ENCODE measurements at places on chromosomes 12 and 14.
A peak's percentile ranks its signal among the peaks of the same experiment; 100 is the strongest.

GRCh38 chr12:109885616-109886015 is 5.3 kb upstream of the GLTP start:
- DNase-seq = no peak

DNA sequence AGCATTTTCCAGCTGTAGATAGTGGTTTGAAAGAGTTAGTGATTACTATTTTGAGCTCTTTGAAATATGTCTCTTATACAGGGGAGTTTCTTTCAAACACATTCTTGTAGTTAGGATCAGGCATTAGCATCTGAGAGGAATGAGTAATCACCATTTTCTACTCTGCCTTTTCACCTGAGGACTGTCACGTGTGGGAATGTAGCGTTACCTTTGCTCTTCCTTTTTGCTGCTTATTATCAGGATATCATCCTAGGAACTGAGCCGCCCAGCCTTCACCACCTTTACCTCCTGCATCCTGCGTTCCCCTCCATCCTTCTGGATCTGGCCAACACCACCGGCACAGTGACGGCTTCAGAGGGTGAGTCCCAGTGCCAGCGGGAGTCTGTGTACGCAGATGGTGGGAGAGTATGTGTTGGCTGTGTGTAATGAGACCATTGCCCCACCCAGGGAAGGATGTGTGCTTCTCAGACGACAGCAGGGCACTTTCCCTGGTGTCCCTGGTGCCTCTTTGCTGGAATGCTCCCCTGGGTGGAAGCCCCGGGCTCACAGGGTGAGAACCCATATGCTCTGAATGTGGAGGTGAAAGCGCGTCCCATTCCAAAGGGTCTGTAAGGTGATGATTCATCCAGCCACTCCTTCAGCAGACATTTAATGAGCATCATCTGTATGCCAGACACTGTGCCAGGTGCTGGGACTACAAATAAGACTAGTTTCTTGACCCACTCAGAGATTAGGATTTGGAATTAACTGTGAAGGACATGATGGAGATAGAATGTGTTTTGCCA is 27.5 kb downstream of the GSG1 start:
- DNase-seq = no peak

DNA sequence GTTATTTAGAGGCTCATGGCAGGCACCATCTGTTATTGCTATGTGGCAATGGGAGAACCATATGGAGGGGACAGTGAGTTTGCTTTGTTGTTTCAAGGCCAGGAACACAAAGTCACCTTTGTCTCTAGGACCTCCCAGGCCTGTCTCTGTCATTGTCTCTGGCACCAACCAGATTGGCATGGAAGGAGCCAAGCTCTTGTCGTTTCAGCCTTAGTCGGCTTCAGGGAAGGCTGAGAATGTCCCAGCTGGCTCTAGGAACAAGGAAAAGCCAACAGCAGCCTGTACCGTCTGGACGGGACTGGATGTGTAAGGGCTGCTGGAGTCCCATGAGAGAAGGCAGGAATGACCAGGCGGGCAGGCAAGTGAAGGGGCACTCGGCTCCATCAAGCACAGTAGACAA is 29.2 kb downstream of the RPH3A start:
- no peak for DNase-seq

DNA sequence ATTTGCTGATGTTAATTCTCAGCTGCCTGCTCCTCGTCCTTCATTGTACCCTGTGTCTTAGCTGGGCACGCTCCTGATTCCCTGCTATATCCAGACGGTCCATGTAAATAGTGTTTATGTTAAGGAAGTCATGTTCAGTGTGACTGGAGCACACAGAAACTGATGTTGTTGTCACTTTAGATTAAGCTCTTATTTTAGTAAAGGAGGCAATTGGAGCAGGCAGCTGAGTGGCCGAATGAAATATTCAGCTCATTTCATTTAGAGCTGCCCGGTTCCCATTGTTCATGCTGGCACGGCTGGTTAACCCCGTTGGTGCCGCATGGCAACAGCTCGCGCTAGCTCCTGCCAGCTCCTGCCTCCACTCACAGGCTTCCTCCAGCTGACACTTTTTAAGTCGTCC is 446.8 kb upstream of the SOX5 start:
- no peak for DNase-seq

DNA sequence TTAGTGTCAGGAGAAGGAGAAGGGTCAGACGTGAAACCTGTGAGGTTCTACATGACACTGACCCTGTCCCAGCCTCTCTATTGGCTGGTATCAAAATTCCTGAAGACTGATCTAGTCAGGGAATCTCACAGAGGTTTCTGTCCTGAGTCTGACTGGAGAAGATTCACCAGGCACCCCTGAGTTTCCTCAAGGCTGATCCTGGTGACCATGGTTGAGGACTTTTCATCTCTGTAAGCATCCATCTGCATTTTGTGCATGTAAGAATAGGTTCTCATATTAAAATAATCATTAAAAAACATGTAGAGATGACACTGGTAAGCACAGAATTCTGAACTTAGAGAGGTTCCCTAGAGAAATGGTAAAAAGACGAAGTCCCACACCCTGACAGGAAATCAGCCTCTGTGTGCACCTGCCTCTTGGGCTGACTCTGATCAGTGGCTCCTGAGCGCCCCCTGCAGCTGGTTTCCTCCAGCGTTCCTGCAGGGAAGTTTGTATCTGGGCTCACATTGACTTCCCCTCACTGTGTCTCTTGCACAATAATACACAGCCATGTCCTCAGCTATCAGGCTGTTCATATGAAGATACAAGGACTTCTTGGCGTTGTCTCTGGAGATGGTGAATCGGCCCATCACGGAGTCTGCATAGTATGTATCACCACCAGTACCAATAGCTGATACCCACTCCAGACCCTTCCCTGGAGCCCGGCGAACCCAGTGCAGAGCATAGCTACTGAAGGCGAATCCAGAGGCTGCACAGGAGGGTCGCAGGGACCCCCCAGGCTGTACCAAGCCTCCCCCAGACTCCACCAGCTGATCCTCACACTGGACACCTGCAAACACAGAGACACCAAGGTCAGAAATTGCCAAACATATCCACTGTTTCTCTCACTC is 991.9 kb downstream of the TMEM121 start:
- DNase-seq = peak; percentile 76

GRCh38 chr14:54698501-54698900 is 131.6 kb downstream of the SAMD4A start:
- no peak for DNase-seq

- DNase-seq = no peak
These were observed 352.9 kb upstream of the RGS6 start for GRCh38 chr14:71579331-71579730.

DNA sequence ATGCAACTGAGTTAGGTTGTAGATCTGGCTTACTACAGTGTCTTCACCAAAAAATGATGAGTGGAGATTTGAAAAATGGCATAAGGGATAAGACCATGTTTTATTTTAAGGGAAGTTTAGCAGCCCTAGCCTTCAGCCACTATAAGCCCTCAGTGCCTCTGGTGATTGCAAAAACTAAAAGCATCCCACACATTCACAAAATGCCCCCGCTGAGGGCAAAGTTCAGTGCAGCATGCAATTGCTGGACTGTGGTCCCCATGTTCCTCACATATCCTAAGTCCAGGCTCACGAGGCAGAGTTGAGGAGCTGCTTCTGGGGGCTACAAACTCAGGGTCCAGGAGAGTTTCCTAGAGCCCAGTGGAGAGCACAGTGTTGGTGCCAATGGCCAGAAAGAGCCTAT is 29.6 kb upstream of the NCOR2 start:
- DNase-seq = no peak

DNA sequence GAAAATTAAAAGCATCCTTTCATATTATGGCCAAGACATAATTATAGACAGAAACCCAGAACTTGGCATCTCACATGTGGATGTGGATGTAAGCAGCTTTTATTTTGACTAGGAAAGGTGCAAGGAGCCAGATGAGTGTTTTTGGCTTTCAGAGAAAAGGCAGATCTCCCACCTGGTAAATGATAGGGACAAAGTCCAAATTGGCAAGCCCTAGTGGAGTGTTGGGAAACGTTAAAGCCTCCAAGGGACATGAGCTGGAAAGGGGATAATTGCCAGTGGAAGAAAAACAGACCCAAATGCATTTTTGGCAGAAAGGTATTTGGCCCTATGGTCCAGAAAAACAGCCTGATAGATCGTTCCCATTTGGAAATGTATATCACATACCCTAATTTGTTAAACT is 60.1 kb downstream of the KLHL28 start:
- no peak for DNase-seq

DNA sequence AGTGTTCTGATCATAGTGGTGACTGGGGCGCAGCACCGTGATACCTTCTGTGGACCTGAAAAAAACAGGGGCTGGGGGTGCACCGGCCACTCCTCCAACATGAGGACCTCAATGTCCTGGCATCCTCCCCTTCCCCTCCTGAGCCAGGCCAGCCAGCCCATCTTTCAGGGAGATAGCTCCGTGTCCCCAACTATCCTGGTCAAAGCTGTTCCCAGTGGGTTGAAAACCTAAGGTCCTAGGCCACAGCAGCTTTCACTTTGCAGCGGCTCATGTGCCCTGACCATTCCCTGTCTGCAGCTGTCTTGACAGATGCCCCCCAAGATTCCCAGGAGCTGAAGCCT is 75.7 kb downstream of the BCL11B start:
- DNase-seq = no peak

DNA sequence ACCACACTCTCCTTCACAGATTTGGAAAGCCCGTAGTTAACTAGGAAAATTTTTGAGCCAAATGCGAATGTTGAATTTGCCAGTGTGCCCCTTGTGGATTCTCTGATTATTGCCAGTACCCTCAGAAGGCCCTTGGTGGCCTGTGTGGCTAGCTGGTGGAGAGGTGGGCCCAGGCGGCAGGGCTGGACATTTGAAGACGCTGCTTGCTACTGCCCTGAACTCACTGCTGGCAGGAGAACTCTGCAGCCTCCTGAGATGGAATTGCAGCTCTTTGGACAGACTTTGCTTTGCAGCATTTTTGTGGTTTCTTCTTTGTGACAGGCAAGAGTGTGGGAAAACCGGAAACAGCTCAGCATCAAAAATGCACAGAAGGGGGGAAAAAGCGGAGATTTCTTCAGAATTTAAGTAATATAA is 97.6 kb downstream of the TGFB3 start:
- no peak for DNase-seq

- DNase-seq = no peak
These were observed 10.9 kb downstream of the AACS start for GRCh38 chr12:125076103-125076502.

GRCh38 chr14:94022532-94023411 is 3.4 kb upstream of the OTUB2 start:
- no peak for DNase-seq

DNA sequence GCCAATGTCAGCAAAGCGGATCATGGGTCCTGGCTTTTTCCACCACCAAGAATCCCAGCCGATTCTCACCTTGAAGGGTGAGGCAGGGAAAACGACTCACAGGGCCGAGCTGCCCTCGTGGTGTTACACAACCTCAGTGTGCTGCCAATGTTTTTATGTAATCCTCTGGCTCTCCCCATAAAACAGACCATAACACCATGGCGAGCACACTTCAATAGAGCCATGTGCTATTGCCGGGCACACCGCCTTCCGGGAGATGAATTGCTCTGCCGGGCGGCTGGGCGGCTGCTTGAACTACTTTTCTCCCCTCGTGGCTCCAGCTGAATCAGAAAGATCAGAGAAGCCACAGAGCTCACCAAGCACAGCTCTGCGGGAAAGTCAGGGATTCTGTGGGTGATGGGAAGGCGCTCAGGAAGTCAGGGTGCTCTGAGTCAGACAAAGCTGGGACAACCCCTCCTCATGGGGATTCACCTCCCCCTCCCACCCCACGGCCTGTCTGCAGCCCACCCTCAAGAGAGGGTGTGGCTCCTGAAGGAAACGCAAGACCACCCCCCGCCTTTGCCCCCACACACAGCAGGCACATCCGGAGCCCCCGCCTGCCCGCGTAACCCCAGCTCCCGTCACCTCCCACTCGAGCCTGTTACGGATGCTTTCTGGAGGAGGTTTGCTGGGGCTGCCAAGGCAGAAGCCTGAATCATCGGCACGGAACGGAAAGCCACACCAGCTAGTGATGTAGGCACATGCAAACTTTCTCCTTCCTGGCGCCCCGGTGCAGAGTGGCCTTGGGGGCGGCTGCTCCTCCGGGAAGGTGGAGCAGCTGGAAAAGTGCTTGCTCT is 1.8 kb downstream of the GALNT9 start:
- no peak for DNase-seq

DNA sequence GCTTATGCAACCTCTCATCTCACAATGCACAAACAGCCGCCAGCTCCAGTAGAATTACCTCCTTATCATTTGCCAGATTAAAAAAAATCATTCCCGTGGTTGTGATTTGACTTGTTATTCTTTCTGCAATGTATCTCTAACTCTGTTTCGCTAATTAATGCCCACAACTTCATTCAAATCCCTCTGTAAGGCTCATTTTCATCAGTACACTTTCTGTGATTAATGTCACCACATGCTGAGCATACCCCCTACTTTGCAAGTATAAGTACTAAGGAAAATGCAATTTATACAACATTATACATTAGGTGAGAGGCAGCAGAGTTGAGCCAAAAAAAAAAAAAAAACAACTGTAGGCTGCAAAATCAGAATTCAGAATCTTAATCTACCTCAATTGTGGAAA is 166.0 kb downstream of the FSCB start:
- DNase-seq = no peak

- no peak for DNase-seq
These were observed 72.6 kb upstream of the NCOR2 start for GRCh38 chr12:124640056-124640455.

- DNase-seq = no peak
These were observed 140.3 kb upstream of the NUDT4 start for GRCh38 chr12:93237235-93237915.

DNA sequence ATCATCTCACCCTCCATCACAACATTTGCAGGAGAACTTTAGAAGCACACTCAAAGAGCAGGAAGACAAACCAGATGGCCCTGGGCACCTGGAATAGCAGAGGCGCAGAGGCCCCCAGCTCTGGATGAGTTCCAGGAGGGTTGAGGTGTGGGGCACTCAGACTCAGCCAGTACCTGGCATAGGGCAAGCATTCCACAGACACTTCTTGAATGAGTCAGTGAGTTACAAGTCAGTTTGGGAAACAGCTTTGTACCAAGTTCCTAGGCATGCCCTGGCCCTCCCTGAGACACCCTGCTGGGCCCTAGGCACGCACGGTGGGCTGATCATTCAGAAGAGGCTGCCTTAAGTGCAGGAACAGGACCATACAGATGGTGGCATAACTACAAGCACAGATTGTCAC is 54.3 kb downstream of the MAP3K9 start:
- DNase-seq = no peak

DNA sequence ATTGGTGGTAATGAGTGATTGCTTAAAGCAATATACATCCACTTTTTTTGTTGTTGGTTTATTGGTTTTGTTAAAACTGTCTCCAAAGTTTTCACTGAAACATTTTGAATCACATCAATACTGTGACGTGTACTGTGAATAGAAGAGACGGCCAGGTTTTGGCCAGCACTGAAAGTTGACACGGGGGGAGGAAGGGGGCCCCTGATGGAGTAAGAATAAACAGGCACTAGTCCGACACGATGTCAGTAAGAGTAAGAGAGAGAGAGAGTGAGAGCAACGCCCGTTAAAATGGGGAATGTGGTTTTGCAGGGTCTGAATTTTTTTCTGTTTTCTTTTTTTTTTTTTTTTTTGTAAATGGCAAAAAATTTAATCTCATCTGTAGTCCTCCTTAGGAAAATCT is 14.7 kb downstream of the PEBP1 start:
- no peak for DNase-seq

- DNase-seq = no peak
These were observed 2.5 kb downstream of the NR1H4 start for GRCh38 chr12:100476013-100476751.
